ENCODE measurements at places on chromosomes 2 and 18.

GRCh38 chr2:79327460-79327859, 167.9 kb upstream of the REG3A start:
- no peak for DNase-seq

GRCh38 chr2:181847198-181847556, 44.4 kb upstream of the ITPRID2 start:
- no peak for DNase-seq

DNA sequence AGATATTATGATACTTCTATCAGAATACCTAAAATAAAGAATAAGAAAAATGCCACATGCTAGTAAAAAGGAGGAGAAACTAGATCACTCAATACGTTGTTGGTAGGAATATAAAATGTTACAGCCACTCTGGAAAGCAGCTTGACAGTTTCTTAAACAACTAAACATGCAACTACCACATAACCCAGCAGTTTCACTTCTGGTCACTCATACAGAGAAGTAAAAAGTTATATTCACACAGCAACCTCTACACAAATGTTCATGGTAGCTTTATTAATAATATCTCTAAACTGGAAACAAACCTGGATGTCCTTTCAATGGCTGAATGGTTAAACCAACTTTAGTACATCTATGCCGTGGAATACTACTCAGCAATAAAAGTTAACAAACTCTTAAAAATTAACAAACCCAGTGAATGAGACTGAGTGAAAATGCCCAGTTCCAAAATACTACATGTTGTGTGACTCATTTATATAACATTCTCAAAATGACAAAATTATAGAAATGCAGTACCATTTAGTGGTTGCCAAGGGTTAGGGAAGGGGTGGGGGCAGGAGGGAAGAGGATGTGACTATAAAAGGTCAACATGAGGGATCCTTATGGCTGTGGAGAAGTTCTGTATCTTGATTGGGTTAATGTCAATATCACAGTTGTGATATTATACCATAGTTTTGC, 124.1 kb downstream of the MMADHC start:
- DNase-seq = peak; percentile 4

GRCh38 chr18:36582988-36583745, 245.6 kb downstream of the TPGS2 start:
- DNase-seq = no peak

DNA sequence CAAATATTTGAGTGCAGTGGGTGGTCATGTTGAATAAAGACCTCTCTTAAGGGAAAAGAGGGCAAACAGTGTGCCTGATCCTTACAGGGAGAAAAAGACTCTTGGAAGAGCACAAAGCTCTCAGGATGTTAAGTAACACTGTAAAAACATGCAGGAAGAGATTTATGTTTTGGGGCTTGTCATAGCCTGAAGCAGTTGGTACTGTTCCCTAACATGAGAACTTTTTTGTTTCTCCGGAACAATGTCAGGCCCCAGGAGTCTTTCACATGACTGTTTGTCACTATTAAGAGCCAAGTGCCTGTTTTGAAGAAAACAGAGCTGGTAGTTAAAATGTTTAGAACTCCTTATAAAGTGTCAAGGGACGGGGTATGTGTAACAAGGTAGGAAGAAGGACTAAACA, 83.7 kb upstream of the B3GNT2 start:
- DNase-seq = no peak

DNA sequence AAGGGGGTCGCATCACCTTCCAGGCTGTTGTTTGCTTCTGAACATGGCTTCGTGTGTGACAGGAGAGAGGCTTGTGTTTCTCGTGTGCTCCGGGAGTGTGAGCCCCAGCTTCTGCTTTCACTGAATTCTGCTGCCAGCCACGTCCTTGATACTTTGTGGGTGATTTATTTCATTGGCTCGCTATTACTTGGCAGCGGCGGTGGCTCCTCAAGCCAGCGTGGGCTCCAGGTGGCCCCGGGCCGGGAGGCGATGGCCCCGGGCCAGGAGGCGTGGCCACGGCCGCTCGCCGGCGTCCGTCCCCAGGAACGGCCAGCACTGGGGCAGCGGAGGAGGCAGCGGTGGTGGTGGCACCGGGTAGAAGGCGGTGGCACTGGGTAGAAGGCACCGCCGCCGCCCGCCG, 63.1 kb downstream of the NAPG start:
- no peak for DNase-seq

Measured in activated CD4-positive, alpha-beta T cell treated with anti-CD3 and anti-CD28 coated beads for 48 hours (primary cell).